ENCODE measurements at places on chromosomes 1 and 21.
A peak's percentile ranks its signal among the peaks of the same experiment; 100 is the strongest.

DNA sequence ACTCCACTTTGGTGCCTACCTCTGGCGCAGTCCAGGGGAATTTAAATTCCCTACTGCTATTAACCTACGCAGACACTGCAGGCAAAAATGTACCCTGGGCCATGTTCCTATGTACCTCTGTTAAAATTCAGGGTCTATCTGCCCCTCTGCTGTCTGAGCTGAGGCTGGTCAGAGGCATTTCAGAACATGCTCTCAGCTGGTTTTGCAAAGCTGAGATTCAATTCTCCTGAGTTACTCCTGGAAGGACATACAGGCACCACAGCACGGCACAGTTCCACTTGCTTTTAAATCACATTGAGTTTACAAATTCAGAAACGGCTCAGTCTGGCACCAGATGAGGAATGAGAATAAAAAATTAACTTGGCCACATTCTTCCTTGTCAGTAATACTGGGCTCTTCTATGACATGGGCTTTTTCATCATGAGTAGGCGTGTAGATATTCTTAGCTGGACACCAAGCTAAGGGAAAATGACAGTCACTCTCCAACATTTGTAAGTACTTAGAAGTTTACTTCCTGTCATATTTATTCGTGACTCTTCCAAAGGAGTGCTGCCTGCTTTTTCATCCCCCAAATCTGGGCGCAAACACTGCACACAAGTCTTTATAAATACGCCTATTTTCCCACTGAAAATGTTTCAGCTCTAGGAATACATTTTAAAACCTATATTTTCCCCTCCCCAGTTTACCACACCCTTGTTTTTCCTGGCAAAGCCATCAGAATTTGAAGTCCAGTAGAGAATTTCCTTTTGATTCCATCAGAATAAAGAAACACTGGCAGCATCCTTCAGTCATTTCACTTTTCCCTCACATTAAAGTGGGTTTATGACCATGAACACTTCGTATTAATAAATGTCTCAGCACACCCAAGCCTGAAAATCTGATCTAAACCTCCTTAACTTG is 1.9 kb downstream of the C1orf198 start:
- DNase-seq, result no peak

DNA sequence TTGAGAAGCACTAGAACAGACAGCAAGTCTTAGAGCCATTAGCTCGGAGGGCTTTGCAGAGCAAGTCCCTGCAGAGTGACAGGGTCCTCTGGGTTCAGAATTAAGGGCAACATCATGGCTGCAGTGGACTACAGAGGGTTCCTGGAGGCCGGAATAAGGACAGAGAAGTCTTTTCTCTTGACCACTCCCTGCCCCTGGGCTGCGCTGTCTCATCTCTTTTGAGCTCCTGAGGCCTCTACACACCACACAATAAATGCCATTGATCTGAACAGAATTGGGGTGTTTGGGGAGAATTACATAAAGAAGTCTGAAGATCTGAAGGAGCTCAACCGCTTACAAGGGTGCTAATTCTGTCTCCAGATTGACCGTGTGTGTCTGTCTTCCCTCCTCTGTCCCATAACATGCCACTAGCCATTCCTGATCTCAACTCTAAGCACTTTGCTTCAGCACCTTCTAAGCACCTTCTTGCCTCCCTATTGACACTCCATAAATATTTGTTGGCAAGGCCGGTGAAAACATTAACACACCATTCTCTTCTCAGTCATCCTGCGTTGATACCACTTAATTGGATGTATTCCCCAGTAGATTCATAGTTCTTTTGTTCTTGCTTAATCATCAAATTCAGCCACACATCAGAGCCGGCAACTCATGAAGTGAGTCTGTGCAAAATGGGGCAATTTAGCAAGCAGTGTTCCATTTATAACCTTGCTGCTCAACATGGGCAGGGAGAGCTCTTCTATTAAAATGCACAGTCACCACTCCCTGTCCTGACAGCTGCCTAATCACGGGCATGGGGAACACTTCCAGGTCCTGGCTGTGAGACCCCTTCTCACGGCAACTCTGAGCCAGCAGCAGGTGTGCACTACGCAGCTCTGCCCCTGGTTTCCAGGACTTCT is 49.7 kb downstream of the NMNAT2 start:
- no peak for DNase-seq

GRCh38 chr1:15345705-15346345 is 63.9 kb upstream of the EFHD2 start:
- DNase-seq, result peak; percentile 13

DNA sequence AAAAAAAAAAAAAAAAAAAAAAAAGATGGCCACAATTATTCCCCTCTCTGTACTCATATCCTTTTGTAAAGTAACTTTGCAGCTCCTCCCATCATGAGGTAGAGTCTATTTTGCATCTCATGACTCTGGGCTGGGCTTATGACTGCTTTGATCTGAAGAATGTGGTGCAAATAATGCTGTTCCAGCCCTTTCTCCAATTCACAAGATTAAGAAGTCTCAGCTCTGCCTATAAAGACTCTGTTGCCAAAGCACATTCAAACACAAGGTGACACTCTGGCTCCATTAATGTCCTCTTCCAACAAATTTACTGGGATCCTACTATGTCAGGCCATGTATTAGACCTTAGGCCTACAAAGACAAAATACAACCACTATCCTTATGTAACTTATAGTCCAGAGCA is 64.8 kb upstream of the PTCH2 start:
- DNase-seq, result no peak

DNA sequence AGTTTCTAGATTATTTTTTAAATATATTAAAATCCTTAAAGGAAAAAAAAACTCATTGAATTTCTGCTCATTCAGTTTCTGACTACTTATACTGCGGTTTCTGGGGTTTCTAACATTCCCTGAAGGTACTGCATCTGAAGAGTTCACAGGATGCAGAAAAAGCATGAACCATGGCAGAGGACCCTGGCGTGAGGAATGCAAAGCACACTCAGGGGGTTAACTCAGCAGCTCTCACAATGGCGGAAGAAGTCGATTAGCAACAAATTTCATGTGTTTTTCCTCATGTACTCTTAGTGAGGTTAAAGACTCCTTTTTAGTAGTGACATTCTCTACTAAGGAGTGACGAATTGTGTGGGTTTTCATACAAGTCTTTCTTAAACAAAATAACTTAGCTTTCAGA is 975.6 kb downstream of the NCAM2 start:
- DNase-seq, result no peak

DNA sequence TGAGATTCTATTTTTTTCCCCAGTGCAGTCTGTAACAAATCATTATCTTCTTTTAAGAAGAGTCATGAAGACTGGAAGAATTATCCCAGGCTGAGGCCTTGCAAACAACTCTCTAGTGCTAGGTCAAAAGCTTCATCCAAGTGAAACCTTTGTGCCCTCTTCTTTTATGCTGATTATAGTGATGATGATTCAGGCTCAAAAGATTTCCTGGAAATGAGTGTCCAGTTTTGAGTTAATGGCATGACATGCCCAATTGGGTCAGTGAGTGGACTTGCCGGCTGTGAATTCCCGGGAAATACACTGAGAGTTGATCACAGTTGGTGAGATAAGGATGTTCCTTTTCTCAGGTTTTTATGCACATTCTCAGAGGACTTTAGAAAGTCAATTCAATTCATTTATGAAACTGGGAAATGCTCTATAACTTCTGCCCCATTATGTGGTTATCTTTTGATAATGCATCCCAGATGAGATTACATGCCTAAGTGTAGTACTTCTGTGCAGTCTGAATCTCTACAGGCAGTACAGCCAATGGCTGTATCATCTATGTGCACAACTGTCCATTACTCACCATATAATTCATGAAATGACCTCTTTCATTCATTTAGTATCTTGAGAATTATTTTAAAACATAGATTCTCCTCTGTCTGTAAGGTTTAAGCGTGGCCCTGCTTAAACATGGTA is 66.2 kb downstream of the S1PR1 start:
- no peak for DNase-seq

DNA sequence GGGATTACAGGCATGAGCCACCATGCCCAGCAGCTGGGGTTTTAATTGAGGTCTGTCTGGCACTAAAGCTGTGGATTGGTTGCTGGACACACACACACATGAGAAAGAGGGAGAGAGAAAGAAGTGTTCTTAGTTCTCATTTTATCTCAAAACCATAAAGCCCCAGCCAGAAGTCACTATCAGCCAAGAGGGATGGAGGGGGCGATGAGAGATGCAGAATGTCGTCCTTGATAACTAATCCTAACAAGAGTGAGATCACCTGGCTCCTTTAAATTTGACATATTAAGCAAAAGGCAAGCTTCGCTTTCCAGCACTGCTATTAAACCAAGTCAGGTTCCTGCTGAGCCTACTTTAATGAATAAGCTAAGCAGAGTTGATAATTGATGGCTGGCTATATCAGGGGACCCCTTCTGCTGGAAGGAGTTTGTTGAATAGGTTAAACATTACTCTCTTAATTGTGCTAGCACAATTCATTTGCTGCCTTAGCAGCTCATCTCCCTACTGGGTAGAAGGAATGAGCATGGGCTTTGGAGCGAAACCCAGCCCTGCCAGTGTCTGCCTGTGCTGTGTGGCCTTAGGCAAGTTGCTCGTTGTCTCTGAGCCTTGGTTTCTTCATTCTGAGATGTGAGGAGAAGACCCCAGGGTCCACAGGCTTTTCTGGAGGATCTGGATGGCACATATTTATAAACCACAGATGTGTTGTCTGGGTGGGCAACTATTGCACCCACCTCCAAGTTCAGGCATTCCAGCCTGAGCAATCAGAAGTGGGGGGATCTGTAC is 50.8 kb downstream of the ALPL start:
- no peak for DNase-seq

DNA sequence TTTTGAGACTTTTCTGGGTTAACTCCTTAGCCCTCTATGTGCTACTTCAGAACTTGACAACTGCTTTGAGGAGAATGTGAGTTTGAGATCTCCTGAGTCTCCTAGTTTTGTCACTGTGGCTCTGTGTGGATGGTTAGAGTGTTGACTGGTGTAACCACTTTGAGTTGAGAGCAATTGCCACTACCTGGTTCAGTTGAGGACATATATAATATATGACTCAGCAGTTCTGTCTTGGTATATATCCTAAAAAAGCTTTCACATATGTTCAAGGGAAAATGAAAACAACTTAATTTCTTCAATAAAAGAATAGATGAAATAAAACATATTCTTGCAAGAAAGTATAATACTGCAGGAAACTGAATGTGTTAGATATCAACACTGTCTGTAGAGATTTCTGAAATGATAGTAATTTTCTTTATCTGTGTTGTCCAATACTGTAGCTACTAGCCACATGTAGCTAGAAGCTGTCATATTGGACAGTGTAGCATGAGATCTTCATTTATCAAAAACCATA is 96.7 kb upstream of the QSOX1 start:
- no peak for DNase-seq

DNA sequence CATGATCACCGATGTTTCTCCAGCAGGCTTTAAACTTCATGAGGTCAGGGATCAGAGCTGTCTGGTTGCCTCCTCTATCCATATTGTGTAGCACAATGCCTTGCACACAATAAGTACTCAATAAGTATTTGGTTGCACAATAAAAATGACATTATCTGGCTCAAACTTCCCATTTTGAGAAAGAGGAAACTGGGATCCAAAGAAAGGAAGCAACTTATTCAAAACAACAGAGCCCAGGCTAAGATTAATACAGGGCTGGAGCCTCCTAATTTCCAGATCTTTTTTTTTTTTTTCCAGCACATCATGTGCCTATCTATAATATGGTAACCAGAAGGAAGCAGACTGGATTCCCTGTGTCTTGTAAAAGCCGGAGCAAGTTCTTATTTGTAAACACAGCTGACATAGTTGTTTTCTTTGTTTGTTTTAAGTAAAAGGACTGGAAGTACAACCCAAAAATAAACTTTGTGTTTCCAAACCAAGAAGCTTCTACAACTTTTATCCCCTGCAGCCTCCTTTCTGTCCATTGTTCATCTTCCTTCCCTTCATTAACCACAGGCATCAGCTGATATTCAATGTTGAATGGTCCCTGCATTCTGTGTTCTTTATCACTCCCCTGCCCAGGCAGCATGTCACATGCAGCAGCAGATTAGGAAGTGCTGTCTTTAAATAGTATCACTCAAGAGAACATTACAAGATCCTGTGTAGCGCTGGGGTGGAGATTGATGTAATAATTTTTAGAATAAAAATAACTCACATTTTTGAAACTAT is 71.2 kb upstream of the HOOK1 start:
- DNase-seq, result no peak

- no peak for DNase-seq
Measured at GRCh38 chr1:9399510-9400424, 107.1 kb downstream of the SPSB1 start.

DNA sequence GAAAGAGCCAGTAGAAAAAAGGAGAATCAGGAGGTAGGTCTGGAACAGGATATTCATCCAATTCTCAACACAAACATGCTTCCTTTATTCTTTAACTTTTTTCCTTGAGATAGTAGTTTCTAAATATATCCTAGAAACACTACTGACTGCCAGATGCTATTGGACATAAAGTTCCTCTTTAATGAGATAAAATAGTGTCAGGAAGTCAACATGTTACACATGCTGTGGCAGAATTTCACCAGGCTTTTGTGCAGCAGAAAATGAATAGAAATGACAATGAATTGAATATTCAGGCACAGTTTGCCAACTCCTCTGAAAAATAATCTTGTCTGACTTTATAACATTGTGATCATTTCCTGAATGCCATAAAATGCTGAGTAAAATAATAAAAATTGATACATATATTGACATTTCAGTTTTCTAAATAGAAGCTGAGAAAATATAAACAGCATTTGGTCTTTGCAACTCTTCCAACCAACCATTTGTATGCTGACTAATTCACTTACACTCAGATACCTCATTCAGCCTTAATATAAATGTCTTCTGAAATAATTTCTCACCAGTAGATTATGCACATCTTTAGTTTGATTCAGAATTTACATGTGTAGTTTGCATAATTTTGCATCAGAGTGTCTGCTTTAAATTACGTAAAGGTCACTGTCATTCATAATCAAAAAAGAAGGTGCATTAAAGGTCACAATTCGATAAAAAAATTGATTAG is 486.1 kb upstream of the ADGRL2 start:
- no peak for DNase-seq

DNA sequence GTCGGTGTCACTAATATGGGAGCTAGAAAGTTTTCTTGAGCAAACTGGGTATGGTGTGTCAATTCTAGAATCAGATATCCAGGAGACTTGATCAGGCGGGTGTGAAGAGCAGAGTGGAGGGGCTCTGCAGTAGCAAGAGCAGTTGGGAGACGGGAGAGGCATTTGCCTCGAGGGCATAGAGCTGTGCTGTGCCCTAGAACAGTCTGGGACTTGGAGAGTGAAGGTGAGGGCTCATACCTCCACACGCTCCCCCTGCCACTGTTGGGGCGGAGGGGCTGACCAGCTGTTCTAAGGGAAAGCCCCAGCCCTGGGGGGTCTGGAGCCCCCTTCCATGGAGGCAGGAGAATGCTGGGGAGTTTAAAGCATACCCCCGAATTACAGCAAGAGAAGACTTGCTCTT is 33.8 kb downstream of the SIM2 start:
- no peak for DNase-seq

GRCh38 chr1:75501577-75502295 is 109.2 kb downstream of the SLC44A5 start:
- no peak for DNase-seq

- no peak for DNase-seq
Measured at GRCh38 chr1:153626904-153627714, at the start of gene S100A13. Gene S100A13, minus strand, starts transcription at chr1:153627505. Its CDS starts 1,033 bp downstream, at chr1:153626472.

- DNase-seq, result no peak
Measured at GRCh38 chr1:230040440-230040839, 26.6 kb upstream of the GALNT2 start.

GRCh38 chr1:60978421-60979357 is 103.7 kb upstream of the NFIA start:
- no peak for DNase-seq

- DNase-seq, result no peak
Measured at GRCh38 chr1:162319493-162320175, 57.0 kb downstream of the SPATA46 start.
